HCT116 (cell line): ENCODE measurements at places on chromosomes 12 and 14. TPM values are rescaled to one million over a fixed set of nuclear protein-coding genes. Genes with fewer than 3 reads are reported as not detected.

DNA sequence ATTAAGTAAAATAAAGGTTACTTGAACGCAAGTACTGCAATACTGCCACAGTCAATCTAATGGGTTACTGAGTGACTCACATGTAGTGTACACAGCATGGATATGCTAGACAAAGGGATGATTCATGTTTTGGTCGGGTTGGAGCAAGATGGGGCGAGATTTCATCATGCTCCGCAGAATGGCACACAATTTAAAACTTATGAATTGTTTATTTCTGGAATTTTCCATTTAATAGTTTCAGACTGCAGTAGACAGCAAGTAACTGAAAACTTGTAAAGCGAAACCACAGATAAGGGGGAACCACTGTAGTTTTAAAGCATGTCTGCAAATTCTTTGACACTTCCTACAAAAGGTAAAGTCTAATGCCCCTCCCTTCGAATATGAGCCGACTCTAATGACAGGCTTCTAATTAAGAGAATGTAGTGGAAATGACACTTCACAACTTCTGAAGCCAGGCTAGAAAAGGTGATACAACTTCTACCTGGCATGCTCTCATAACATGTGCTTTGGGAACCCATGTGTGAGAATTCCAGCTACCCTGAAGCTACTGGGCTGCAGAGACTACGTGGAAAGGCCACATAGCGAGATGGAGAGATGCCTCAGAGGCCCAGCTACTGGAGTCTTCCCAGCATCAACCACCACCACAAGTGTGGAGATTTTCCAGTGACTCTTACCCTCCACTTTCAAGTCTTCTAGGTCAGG lies 13.9 kb upstream of the TCP11L2 start:
- no peaks in the 10 kb centered on the region for H3K27me3 ChIP-seq
- H3K27ac ChIP-seq = no peak overlapping the region
- peak; percentile 76 for DNase-seq
- H3K36me3 ChIP-seq = no peaks in the 10 kb centered on the region
- H3K4me3 ChIP-seq = no peak overlapping the region
- H3K4me1 ChIP-seq = peaks cover 7% of the 10 kb centered on the region

- H3K4me1 ChIP-seq = no peaks in the 10 kb centered on the region
- no peak overlapping the region for H3K4me3 ChIP-seq
- no peak for DNase-seq
Observed at GRCh38 chr12:4089121-4089606, 184.4 kb upstream of the CCND2 start.

- H3K36me3 ChIP-seq = no peaks in the 10 kb centered on the region
- DNase-seq = no peak
- H3K4me1 ChIP-seq = no peaks in the 10 kb centered on the region
- H3K27ac ChIP-seq = no peak overlapping the region
Observed at GRCh38 chr12:4330203-4330602, 9.2 kb downstream of the TIGAR start.

DNA sequence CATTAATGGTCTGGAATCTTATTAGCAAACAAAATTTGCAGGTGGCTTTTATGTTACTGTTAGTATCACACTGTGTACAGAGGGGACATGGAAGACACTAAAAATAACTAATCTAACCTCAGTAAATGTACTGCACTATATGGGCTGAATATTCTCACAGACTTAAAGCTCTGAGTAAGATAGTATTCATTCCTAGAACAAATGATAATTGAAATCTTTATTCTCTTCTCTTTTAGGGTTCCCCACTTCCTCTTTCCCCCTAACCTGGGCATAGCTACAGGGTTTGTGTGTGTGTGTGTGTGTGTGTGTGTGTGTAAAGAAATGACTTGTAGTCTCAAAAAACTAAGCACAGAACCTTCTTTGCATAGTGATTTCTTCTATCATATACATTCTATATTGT lies 21.4 kb upstream of the HECTD1 start:
- H3K27me3 ChIP-seq = no peaks in the 10 kb centered on the region
- no peak for DNase-seq
- no peak overlapping the region for H3K27ac ChIP-seq
- H3K4me1 ChIP-seq = peaks cover 11% of the 10 kb centered on the region; the same call in 1 of the 2 replicates

- no peak overlapping the region for H3K4me3 ChIP-seq
- no peak for DNase-seq
- H3K4me1 ChIP-seq = no peaks in the 10 kb centered on the region
- H3K36me3 ChIP-seq = peaks cover 77% of the 10 kb centered on the region
Observed at GRCh38 chr12:110728628-110729027, 14.1 kb downstream of the PPP1CC start.

The HOXC5 gene
- total RNA-seq = 1.1 TPM

The SLC2A13 gene
- total RNA-seq = 6.8 TPM
